ENCODE measurements at places on chromosomes 3 and 15.

GRCh38 chr3:36906504-36907149, 38.2 kb downstream of the TRANK1 start:
- no peak for DNase-seq

GRCh38 chr3:193859195-193859594, 266.2 kb downstream of the OPA1 start:
- no peak for DNase-seq

DNA sequence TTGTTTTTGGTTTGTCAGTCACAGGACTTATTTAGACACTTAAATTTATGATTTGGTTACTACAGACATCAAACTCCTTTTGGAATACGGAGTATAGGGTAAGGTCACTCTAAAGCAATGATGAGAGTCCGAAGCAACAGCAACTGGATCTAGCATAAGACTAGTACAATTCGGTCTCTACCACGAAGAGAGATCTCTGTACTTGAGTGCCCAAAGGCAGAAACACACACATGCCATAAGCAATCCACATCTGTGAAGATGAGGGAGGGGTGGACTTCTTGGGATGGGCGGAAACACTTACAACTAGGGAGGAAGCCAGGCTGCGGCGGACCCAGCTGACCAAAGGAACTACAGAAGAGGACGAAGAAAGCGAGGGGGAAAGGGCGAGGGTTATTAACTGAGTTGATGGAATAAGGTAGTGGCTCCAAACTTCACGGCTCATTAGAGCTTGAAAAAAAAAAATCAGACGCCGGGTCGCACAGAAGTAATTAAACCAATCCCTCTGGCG, 595 bp downstream of the DPH6 start:
- DNase-seq = no peak

DNA sequence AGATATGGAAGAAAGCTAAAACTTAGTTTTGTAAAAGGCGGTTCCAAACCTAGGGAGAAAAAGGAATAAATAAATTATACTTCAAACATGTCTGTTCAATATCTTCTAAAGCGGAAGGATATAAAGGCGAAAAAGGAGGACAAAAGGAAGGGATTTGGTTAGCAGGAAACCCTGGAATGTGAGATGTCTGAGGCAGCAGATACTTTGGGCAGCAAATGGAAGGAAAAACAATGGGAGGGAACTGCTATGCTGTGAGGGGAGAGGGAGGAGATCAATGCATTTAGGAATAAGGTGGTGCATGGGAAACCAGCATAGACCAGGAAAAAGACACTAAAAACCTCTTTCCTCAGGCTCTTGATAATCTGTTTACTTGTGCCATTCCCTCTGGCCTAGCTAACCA, 120.8 kb downstream of the DNAH12 start:
- DNase-seq = no peak

- DNase-seq = no peak
These were observed 31.0 kb upstream of the ZCWPW2 start for GRCh38 chr3:28317438-28318022.

GRCh38 chr3:187610981-187611511, 59.1 kb downstream of the SST start:
- no peak for DNase-seq

- DNase-seq = no peak
These were observed 36.7 kb downstream of the FOXP1 start for GRCh38 chr3:71546821-71547220.

- no peak for DNase-seq
These were observed 51.9 kb upstream of the KLF13 start for GRCh38 chr15:31274496-31275330.

- no peak for DNase-seq
These were observed 24.3 kb downstream of the H1-8 start for GRCh38 chr3:129567176-129567705.

GRCh38 chr15:81469154-81469553, 95.1 kb upstream of the TMC3 start:
- DNase-seq = no peak

GRCh38 chr3:180185650-180186049, 148.9 kb upstream of the PEX5L start:
- DNase-seq = no peak

GRCh38 chr3:151919030-151919328, 45.5 kb downstream of the SUCNR1 start:
- no peak for DNase-seq

DNA sequence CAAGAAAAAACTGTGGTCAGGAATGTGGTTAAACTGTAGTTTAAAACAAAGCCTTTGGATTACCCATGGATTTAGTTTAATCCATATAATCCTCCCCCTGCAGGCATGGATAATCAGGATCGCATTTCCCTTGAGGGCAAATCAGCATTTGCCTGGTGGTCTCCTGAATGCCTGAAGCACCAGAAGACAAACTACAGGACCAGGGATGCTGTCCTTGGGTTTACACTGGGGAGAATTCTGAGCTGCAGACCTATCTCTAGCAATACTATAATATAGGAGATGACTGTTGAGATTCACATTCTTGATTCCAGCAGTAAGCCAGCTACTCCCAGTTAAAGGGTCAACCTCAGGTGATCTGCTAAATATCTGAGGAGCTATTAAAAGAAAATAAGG, 10.6 kb downstream of the PIK3CB start:
- no peak for DNase-seq

DNA sequence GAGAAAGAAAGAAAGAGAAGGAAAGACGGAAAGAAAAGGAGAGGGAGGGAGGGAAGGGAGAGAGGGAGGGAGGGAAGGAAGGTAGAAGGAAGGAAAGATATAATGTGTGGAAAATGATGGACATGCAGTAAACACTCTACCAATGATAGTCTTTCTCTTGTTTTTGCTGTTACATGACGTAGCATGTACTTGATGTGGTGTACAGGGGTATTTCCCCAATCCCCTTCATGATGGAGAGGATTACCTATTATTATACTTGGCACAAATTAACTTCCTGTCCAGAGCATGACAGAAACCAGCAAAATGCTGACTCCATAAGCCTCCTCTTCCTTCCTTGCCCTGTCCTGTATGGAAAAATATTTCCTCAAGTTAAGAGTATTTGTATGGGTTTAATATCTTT, 124.4 kb downstream of the B3GALNT1 start:
- no peak for DNase-seq

DNA sequence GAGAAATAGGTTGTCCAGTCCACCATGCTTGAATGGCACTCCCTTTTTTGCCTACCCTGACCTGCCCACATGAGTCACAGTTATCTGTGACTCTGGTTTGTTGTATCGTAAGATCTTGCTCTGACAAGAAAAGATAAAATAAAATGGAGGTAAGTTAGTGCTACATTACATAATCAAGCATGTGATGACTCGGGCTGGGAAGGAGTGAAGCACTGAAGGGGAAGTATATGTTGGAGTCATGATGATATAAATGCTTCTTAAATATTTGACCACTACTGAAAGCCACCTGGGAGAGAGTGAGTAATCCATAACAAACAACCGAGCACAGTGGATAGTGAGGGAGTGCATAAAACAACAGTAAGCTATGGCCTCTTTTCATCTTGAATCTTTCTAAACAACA, 124.4 kb downstream of the SHOX2 start:
- DNase-seq = no peak

- no peak for DNase-seq
These were observed 103.0 kb upstream of the TBL1XR1 start for GRCh38 chr3:177300039-177300833.

DNA sequence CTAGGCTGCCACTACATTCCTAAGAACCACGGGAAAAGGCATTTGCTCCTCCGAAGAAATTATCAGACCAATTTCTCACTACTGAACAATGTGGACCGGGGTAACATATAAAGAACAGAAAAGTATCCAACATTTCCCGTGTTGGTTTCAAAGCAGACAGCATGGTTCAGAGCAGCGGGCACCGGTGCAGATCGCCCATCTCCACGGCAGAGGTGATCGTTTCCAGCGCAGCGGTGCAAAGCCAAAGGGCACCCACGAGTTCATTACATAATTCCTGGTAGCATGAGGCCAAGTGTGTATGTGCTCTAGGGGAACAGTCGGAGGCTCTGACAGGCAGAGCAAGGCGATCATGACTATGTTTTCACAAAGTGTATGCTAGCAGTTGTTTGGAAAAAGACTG, 13.2 kb downstream of the GRK7 start:
- DNase-seq = no peak

DNA sequence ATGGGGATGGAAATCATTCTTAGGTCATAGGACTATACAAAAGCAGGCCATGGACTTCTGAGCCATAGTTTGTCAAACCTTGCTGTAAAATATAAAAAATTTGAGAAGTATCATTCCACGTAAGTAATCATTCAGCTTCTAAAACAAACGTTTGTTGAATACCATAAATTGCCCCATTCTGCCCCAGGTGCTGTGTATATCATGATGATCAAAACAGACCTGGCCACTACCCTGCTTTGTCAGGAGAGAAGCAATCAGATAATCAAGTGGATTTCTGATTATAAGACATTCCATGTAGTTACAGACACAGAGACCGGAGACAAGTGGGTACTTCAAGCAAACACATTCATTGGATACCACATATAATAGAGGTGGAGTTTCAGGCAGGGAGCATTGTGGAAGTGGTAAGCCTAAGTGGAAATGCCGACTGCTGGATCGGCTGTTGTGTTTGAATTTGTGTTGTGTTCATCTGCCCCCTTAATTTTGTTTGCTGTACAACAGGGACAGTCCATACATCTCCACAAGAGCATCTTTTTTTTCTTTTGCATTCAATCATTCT, 61.7 kb downstream of the TGFBR2 start:
- no peak for DNase-seq

DNA sequence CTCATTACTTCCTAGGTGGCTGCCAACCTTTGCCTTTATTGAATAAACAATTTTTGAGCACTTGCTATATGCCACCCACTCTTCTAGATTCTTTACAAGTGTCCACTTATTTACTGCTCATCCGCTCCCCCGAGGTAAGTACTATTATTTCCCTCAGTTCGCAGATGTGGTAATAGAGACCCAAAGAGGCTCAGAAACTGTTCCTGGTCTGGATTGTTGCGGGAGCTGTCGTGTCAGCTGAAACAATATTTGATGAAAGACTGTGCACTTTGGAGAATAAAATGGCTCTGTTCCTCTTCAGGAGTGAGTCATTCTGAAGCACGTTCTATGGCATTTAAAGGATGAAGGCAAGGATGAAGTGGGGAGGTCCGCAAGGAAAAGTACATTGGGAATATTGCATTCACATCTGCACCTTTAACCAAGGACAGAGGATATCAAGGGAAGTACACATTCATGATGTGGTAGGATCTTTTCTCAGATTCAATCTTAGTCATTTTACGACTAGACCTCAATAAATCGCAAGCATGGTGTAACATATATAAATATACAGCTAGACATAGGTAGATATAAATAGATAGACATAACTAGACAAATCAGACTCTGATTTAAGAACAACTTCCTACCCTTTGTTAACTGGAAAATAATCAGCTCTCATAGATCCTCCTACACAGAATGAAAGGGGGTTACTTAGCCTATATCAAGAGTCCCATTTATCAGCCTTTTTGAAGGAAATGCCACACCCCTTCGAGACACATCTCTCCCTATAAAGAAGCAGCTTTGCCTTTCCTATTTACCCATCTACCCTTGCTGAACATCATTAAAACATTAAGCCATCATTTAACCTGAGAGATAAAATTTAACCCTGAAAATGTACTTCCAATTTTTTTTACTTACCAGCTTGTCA, 70.3 kb downstream of the RORA start:
- no peak for DNase-seq

DNA sequence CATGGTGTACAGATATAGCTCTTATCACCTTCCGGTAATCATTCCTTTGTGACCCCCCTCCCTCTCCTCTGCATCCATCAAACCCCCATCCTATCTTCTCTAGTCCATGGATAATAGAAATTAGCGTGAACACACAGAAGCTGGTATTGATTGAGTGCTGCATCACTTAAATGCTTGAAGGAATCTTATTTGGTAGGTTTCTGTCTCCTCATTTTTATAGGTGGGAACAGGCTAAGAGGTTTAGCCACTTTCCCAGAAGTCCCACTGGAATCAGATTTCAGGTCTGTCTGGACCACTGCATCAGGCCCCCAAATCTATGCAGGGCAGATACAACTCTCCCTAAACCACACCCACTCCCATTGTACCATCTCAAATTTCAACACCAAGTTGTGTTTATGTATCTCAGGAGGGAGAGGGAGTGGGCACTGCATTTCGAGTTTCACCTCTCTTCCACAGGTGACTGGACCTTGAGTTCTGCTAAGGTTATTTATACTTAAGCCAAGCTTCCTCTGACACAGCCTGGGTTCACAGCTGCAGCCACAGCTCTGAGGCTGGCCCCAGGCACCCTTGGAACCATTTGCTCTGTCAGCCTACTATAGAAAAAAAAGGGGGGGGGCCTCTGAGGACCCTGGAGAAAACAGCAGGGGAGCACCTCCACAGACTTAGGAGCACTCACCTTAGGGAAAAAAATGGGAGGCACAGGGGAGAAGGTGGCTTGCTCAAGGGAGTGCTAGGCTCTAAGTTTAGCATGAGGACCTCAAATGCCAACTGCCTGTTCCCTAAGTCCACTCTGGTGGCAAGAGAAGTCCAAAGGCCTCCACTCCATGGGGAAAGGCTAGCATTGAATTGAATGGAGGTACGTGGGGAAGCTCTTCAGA, 2.1 kb upstream of the NMB start:
- DNase-seq = no peak

DNA sequence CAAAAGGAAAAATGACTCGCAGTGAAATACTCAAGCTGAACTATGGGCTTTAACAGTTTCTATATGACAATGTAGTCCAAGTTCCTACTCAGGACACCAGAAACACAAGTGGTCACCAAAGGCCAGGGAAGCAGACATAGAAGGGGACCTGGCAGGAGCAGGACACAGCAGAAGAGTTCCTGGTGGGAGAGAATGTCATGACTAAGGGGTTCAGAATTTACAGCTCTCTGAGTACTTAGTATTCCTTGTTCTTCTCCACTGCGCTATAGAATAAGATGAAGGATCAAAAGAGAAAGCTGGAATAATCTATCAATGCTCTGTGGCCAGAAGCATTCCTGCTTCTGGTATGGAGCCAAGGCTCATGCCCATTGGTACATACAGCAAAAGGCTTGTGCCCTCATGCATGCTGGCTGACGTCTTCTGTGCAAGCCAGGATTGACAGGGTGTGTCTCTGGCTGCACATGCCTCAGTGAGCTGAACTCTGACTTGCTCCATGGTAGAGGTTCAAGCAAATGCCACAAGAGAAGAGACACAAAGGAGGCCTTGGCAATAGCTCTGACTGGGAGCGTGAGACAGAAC, 128.7 kb upstream of the SLC2A2 start:
- DNase-seq = no peak

GRCh38 chr3:60431599-60431958, 819.7 kb downstream of the FHIT start:
- DNase-seq = no peak

DNA sequence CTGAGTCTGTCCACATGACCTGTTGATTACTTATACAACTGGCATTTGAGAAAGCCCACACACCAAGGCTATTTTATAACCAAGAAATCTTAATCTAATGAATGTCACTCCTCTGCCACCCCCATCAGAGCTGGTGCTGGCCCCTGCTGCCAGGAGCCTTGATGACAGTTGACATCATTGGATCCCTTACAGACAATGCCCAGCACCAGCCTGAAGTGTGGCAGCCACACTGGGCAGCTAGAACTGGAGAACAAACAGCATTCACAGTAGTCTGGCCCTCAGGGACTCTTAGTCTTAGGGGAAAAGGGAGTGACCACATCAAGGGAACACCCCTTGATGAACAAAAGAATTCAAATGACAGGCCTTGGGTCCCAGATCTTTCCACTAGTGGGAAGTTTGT, 840.6 kb downstream of the EPHA3 start:
- no peak for DNase-seq

Data from stimulated activated CD4-positive, alpha-beta T cell treated with anti-CD3 and anti-CD28 coated beads, Interleukin-1b, Interleukin-23, amount 100 ng/mL, for 1 hour (primary cell).